ENCODE measurements at places on chromosomes 11 and 22. TPM values are rescaled to one million over a fixed set of nuclear protein-coding genes. Genes with fewer than 3 reads are reported as not detected.

SLC22A9 gene
- not detected for total RNA-seq

TTC36 gene
- total RNA-seq: 1.1 TPM

OR52M1 gene
- not detected for total RNA-seq

MRGPRD gene
- not detected for total RNA-seq

ARSA gene
- 64.2 TPM for total RNA-seq

Measured in activated CD4-positive, alpha-beta T cell treated with anti-CD3 and anti-CD28 coated beads, Interleukin-2, amount 10 ng/mL, durations not matched to agents 7 days and 5 days (primary cell).